Natural killer cell treated with Interleukin-12 subunit alpha and Interleukin-12 subunit beta and Interleukin-15 and Interleukin-18, amount 100 ng/mL, for 72 hours (primary cell): ENCODE measurements at places on chromosomes 2 and 18. TPM values are rescaled to one million over a fixed set of nuclear protein-coding genes. Genes with fewer than 3 reads are reported as not detected.

GRCh38 chr2:203438528-203438927 lies 96.6 kb downstream of the RAPH1 start:
- H3K36me3 ChIP-seq = no peaks in the 10 kb centered on the region
- H3K4me3 ChIP-seq = no peak overlapping the region
- no peak for DNase-seq
- H3K27ac ChIP-seq = no peak overlapping the region

The VIT gene
- not detected for total RNA-seq

DNA sequence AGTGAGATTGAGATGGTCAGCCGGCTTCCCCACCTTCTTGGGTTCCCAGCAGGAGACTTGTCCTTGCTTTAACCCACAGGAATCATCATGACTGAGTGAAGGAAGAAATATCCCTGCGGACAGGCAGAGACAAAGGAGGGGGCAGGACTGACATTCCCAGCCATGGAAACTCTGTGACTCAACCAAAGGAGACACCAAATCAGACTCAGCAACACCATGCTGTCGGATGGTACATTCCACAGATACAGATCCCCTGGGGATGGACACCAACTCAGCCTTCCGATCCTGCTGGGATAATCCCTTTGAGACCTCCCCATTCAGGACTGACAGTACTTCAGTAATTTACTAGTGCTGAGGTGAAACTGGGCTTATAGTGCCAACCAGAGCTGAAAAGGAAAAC lies 518.3 kb downstream of the XIRP2 start:
- no peak for DNase-seq
- no peaks in the 10 kb centered on the region for H3K27me3 ChIP-seq
- H3K36me3 ChIP-seq = no peaks in the 10 kb centered on the region
- H3K4me3 ChIP-seq = no peak overlapping the region
- H3K4me1 ChIP-seq = no peaks in the 10 kb centered on the region

The ADCY3 gene
- 23.3 TPM for total RNA-seq

The CRYGB gene
- not detected for total RNA-seq

- no peak for DNase-seq
- no peak overlapping the region for H3K27ac ChIP-seq
- H3K4me3 ChIP-seq = no peak overlapping the region
- no peaks in the 10 kb centered on the region for H3K4me1 ChIP-seq
- H3K27me3 ChIP-seq = no peaks in the 10 kb centered on the region
- peaks cover 4% of the 10 kb centered on the region for H3K36me3 ChIP-seq
Measured at GRCh38 chr2:79387431-79387830, 125.4 kb upstream of the CTNNA2 start.

The CYS1 gene
- total RNA-seq = not detected

DNA sequence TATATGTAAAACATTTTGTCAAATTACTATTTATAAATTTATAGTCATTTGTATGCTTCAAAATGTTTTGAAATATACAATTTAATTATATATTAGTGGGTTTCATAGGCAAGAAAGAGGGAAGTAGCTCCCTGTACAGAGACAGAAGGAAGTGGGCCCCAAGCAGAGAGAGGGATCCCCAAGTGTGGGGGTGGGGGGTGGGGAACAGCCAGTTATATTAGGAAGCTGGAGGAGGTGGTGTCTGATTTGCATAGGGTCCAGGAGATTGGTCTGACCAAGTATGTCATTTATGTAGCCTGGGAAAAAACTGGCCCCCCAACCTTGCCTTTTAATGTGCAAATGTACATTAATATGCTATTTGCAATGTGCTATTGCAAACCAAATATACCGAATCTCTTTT lies 76.5 kb upstream of the ZSWIM2 start:
- no peaks in the 10 kb centered on the region for H3K36me3 ChIP-seq
- no peak overlapping the region for H3K4me3 ChIP-seq
- H3K27ac ChIP-seq = no peak overlapping the region
- no peak for DNase-seq

- H3K36me3 ChIP-seq = peaks cover 6% of the 10 kb centered on the region
- no peak overlapping the region for H3K4me3 ChIP-seq
- H3K27me3 ChIP-seq = peaks cover 17% of the 10 kb centered on the region
Measured at GRCh38 chr2:120141300-120142069, 81.7 kb downstream of the TMEM185B start.

DNA sequence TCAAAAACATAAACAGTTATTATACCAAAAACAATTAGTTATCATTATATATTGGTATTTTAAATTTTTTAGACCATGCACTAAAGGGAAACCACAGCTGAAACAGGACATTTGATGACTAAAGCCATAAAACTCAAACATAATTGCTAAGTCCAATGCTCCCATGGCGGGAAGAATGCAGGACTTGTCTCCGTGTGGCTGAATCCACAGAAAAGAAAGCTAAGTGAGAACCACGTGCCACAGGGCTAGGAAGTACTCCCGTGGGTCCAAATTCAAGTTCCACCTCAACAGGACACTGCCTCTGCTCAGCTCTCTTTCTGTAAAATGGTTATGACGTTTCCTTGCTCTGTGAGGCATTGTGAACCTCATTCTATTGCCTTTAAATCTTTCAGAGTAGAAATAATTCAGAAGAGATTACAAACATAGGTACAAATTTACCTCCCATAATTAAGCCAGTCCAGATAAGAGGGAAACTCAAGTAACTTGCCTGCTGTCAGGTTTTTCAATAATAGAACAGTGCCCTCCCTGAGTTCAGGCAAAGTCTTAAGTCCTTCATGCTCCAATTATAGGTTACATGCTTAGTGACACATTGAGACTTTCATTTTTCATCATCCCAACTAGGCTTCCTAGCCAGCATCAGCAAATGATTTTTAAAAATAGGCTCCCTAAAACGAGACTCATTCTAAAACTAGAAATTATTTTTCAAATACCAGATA lies 36.7 kb downstream of the FTCDNL1 start:
- no peak overlapping the region for H3K4me3 ChIP-seq
- no peaks in the 10 kb centered on the region for H3K27me3 ChIP-seq
- no peak overlapping the region for H3K27ac ChIP-seq
- no peak for DNase-seq

GRCh38 chr2:230416061-230416721 lies at the start of gene SP100:
Gene SP100 (plus strand): TSS chr2:230416201. CDS start chr2:230416297, 96 bp downstream.
- peaks cover 21% of the 10 kb centered on the region for H3K36me3 ChIP-seq
- peaks cover 63% of the 10 kb centered on the region for H3K4me1 ChIP-seq
- peak; percentile 91 for DNase-seq
- H3K27ac ChIP-seq = peak within 1 kb of the TSS; percentile 99
- H3K4me3 ChIP-seq = peak within 1 kb of the TSS; percentile 93

DNA sequence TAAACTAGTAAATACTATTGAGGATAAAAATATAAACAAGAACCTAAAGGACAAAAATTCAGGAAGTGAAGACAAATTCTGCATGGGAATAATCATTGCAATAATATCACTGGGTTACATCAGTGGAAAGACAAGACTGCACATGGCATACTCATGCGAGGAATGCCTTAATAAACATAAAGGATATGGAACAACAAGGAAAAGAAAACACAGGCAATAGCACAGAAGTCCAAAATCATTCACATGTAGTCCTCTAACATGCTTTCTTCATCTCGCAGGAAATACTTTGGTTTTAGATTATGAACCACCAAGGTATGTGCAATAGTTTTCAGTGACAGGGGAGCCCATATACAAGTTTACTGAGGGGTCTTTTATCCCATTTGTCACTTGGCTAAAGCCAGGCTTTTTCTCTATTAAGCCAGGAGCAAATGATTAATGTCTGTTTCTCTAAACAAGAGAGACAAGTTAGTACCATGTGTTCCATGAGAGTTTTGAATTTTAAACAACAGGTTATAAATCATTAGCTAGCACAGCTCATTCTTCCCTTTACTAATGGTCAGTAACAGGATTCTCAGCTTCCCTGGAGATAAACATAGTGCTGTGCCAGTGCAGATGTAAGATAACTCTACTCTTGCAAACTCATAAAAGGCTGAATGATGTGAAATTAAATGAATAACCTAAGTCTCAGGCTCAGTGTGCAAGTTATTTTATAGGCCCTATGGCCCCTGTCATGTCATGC lies 353.6 kb upstream of the FSIP2 start:
- no peak overlapping the region for H3K27ac ChIP-seq
- H3K27me3 ChIP-seq = no peaks in the 10 kb centered on the region

The SLC19A3 gene
- total RNA-seq = not detected

The SIX2 gene
- total RNA-seq = not detected

DNA sequence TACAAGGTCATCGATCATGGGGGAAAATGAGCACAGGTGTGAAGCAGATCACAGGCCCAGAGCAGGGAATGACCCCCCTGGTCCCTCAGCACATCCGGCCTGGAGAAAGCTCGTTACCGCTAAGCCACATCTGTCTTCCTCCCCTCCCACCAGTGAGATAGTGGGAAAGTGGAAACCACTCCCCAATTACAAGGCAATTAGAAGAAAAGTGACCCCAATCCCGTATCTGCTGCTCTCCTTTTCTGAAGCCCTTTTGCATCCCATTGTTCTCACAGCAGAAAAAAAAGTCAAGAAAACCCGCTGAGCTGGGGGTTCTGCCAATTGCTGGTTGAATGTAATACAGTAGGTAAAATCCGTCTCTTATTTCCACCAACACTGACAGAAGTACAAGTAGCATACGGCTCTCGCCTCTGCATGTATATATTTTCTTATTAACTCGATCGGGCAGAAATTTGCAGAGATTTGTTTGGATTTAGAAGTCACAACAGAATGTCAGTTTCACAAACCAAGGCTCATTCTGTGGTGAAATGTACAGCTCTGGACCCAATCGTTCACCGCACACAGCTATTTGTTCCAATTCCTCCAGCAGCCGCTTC lies 287.0 kb downstream of the TCF4 start:
- peaks cover 15% of the 10 kb centered on the region for H3K4me1 ChIP-seq
- no peak overlapping the region for H3K27ac ChIP-seq
- DNase-seq = no peak
- H3K27me3 ChIP-seq = no peaks in the 10 kb centered on the region

DNA sequence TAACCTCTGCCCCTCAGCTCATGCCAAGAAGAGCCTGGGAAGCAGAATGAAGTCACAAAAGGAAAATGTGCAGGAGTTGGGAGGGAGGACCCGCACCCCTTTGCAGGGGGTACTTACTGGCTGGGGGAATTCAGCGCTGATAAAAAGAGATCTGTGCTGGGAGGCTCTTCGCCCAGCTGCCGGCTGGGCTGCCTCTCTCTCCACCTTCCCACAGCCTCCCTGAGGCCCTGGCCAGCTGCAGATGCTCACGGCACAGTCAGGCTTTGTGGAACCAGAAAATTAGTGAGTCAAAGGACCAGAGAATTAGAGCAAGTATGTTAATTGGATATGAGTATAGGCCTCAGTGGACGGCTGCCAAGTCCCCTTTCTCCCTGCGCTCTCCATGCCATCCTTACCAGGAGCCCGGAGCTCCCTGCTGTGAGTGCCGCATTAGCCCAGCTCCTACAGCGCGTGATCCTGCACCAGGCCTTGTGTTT lies 181.7 kb upstream of the SH3BP4 start:
- H3K27me3 ChIP-seq = peaks cover 35% of the 10 kb centered on the region
- H3K27ac ChIP-seq = no peak overlapping the region
- no peaks in the 10 kb centered on the region for H3K36me3 ChIP-seq
- no peaks in the 10 kb centered on the region for H3K4me1 ChIP-seq

DNA sequence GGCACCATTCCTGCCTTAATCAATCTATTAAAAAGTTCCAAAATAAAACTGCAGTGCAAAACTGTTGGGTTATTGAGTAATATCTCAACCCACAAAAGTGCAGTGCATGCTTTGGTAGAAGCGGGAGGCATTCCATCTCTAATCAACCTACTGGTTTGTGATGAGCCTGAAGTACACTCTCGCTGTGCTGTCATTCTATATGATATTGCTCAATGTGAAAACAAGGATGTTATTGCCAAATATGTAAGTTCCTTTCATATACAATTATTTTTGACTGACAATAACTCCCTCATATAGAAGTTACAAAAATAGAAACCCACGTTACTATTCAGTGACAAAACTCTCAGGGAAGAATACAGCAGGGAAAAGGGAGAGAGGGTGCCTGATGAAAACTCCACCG lies 43.0 kb downstream of the OSGEPL1 start:
- H3K4me3 ChIP-seq = no peak overlapping the region
- peaks cover 7% of the 10 kb centered on the region for H3K36me3 ChIP-seq
- no peaks in the 10 kb centered on the region for H3K27me3 ChIP-seq
- no peak for DNase-seq
- H3K4me1 ChIP-seq = no peaks in the 10 kb centered on the region

DNA sequence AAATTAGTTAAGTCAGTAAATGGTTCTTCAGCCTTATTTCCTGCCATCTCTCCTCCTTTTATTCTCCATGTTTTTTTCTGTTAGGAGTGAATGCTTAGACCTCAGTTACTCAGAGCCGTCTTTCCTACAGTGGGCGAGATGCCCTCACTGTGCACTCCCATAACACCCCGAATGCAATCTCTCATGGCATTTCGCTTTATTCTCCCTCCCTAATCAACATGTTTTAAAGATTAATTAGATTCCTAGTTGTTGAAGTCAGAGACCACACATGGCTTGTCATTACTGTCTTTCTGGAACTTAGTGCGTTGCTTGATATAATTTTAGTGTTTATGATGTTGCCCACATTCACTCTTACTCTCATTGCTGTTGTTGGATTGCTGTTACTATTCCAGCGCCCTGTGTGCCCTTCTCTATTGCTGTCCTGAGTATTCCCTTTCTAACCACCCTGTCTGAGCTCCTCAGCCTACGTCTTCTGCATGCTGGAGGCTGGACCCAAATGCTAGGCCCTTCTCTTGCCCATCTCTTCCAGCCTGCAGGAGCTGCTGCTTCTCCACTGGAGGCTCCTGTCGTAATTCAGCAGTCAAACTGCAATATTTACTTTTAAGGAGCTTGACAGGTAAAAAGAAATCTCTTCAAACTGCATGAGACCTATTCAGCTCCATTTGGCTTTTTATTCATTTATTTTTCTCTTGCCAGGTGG lies 99.3 kb downstream of the MAP2 start:
- no peak overlapping the region for H3K4me3 ChIP-seq
- DNase-seq = no peak
- peaks cover 6% of the 10 kb centered on the region for H3K4me1 ChIP-seq
- no peak overlapping the region for H3K27ac ChIP-seq
- no peaks in the 10 kb centered on the region for H3K27me3 ChIP-seq

The DLX2 gene
- 0.25 TPM for total RNA-seq

GRCh38 chr18:63131106-63131958 lies 188.2 kb downstream of the BCL2 start:
- H3K27ac ChIP-seq = peak overlapping the region; percentile 53
- no peaks in the 10 kb centered on the region for H3K27me3 ChIP-seq
- no peak overlapping the region for H3K4me3 ChIP-seq
- H3K4me1 ChIP-seq = peaks cover 23% of the 10 kb centered on the region
- peaks cover 5% of the 10 kb centered on the region for H3K36me3 ChIP-seq

- no peak for DNase-seq
- no peaks in the 10 kb centered on the region for H3K27me3 ChIP-seq
- no peaks in the 10 kb centered on the region for H3K36me3 ChIP-seq
- H3K4me3 ChIP-seq = no peak overlapping the region
- no peaks in the 10 kb centered on the region for H3K4me1 ChIP-seq
Measured at GRCh38 chr2:182606728-182607681, 109.1 kb upstream of the DNAJC10 start.

GRCh38 chr2:239392072-239392357 lies 8.8 kb downstream of the HDAC4 start:
- H3K36me3 ChIP-seq = no peaks in the 10 kb centered on the region
- H3K27ac ChIP-seq = no peak overlapping the region
- DNase-seq = no peak
- no peaks in the 10 kb centered on the region for H3K27me3 ChIP-seq
